Inflammatory macrophage (primary cell): ENCODE measurements at places on chromosomes 7 and 10.

GRCh38 chr10:94046098-94046497, 52.4 kb downstream of the PLCE1 start:
- no peak for DNase-seq

- no peak for DNase-seq
Measured at GRCh38 chr10:76463111-76463510, 1031.7 kb downstream of the LRMDA start.

GRCh38 chr7:152975076-152975475, 215.5 kb downstream of the ACTR3B start:
- DNase-seq = no peak

GRCh38 chr10:102757323-102757722, 13.6 kb downstream of the WBP1L start:
- no peak for DNase-seq

DNA sequence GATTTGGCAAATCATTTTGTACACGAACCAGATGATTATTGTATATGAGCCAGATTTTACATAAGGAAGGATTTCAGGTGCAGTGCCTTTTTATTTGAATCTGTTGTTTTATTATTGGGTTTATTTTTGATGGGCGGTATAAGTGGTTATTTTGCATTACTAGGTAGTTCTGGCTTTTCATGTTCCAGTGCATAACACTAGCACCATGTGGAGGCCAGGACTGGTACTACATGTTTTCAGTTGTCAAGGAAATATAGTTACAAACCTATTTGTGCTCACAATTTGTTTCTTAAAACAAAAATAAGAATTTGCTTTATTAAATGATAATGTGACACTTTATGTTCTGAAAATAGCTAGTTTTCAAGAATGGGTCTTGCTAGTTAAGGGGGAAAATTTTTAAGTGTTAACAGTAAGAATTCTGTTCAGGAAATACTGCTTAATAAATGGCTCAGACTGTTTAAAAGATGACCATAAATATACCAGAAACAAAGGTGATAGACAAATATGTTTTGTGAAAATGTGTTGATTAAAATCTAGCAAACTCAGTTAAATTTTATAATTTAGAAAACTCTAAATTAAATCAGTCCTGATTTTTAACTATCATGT, 7.1 kb upstream of the SEMA3E start:
- peak; percentile 10 for DNase-seq

DNA sequence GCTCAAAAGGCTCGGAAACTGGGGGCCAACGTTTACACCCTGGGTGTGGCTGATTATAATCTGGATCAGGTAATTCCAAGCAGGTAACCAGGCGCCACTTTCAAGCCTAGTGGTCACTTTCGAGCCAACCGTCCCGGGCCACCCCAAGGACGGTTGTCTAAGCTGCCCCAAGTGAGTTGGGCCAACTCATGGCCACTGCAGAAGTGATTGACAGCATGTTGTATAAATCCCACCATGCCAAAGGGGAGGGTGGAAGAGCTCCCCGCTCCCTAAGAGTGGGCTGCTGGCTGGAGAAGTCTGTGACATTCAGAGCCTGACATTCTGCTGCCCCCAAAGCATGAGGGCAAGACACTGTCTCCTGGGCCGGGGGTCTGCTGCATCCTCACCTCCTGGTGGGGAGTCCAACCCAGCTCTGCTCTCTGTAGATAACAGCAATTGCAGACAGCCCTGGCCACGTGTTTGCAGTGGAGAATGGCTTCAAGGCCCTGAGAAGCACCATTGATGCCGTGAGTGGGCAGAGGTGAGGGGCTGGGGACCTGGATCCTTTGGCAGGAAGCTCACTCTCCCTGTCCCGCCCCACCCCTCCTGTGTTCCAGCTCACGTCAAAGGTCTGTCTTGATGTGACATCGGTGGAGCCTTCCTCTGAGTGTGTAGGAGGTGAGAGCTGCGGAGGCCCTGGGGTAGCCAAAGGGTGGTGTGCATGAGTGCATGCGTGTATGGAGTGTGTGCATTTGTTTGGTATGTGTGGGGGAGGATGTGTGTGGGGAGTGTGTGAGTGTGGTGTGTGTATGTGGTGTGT, 10.8 kb downstream of the ANTXRL start:
- DNase-seq = no peak

GRCh38 chr10:120075349-120075748, 182.8 kb downstream of the SEC23IP start:
- DNase-seq = no peak

- DNase-seq = no peak
Measured at GRCh38 chr10:1591045-1591444, 146.3 kb downstream of the ADARB2 start.

DNA sequence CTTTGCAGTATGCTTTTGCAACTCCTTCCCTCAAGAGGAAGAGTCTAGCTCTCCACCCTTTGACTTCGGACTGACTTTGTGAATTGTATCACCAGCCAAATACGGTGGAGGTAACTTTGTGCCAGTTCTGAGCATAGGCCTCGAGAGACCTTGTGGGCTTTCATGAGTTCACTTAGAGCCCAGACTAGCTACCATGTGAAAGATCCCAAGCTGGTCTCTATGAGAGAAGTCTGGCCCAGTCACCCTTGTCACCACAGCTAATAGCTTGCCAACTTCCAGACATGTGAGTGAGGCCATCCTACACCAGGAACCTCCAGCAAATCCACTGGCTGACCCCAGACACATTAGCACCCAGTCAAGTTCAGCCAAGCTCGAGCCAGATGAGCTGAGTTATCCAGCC, 72.2 kb upstream of the EXOC4 start:
- DNase-seq = no peak

DNA sequence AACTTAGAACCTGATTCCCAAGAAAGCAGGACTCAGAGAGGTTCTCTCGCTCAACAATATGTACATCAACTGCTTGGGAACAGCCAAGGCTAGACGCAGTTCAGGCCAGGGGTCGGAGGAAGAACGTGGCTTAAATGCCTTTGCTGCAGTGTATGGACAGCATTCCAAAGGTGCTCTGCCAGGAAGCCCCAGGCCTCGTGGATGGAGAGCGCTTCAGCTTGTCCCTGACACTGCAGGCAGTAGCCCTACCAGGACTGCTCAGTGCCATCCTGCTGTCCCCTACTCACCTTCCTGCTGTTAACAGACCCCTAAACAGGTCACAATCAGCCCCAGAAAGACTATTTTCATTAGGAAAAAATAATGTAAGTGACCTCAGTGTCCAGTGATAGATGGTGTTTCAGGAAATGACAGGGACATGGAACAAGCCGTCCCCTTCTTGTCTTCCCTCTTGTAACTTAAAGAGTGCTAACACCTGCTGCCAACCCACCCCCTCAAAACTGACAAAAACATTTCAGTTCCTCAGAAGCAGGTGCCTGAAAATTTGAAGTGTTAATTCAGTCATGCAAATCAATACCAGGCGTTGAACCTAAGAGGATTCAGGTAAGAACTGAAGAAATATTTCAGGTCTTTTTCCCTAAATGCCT, 16.5 kb downstream of the CREB3L2 start:
- no peak for DNase-seq

- no peak for DNase-seq
Measured at GRCh38 chr10:81081887-81082620, 544.4 kb downstream of the SH2D4B start.

- DNase-seq = no peak
Measured at GRCh38 chr10:84427903-84428650, 99.7 kb downstream of the CCSER2 start.

DNA sequence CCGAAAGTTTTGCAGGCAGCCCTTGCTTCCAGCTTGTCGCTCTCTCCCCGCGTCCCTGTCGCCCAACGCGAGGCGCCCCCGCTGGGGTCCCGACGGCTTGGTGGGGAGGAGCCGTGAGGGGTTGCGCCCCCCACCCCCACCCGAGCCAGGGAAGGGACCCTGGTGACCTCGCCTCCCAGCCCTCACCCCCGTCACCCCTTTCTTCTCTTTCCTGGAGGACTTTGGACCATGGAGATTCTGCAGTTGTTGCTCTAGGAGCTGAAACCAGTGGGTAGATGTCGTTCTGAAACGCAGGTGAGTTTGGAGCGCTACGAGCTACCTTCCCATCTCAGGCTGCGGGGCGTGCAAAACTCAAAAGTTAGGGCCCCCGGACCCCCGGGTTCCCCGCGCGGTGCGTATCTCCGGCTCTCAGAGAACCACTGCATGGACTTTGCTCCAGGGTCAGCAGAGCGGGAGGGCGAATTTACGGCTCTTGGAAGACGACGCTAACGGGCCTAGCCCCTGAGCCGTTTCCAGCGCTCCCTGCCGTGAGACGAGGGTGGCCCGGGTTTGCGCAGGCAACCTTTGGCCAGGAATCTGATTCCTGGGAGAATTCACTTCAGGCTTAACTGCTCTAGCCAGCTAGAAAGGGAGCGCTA, 684 bp upstream of the ATXN7L1 start:
- DNase-seq = no peak

- DNase-seq = peak; percentile 67
Measured at GRCh38 chr7:96414931-96415292, 93.0 kb upstream of the SLC25A13 start.

DNA sequence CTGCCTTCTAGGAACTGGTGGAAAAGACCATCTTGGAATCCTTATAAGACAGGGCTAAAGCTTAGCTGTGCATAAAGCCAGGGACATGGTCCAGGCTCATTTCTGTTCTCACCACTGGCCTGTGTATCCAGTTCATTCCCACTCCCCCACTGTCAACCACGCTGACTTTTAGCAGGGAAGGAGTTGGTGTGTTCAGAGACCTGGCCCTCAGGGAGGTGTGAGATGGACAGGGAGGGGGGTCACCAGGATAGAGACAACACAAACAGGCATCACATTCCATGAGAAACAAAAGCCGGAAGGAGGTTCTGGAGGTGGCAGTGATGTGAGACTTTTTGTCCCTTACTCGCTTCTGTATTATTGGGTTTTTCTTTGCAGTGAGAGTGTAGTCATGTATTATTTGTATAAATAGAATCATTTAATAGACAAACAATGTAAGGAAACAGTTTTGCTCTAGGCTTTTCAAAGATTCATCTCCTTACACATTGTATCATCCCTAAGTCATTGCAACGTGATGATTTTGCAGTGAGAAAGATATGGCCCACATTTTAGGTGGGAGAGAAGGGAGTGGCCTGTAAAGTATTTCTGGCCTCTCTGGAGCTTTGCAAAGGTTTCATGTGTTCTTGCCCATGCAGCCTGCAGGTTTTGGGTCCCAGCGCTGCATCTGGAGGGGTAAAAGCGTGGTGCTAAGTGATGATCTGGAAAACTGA, 52.0 kb downstream of the EEPD1 start:
- no peak for DNase-seq

DNA sequence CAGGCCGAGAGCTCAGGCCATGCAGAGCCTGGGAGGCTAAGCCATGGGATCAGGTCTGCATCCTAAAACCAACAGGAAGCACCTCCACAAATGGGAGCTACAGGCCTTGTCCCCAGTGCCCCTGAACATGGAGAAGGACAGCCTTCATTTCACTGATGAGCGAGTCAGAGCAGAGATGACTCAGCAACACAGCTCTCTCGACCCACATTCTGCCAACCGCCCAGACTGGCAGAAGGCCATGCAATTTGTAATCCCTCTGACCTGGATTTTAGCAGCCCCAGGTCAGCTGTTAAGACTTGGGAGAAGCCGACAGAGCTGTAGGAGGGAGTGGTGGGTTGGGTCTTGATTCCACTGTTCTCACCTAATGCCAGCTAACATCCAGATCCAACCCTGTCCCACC, 25.5 kb downstream of the VOPP1 start:
- peak; percentile 90 for DNase-seq
